ENCODE measurements at places on chromosomes 5 and 9.
A peak's percentile ranks its signal among the peaks of the same experiment; 100 is the strongest.

- no peak for DNase-seq
Observed at GRCh38 chr5:134902071-134902801, 2.7 kb upstream of the PCBD2 start.

- DNase-seq: no peak
Observed at GRCh38 chr5:74499256-74500050, 141.1 kb downstream of the ENC1 start.

GRCh38 chr5:136484808-136485325 lies 119.5 kb upstream of the TRPC7 start:
- no peak for DNase-seq

GRCh38 chr5:134092875-134093274 lies 21.6 kb upstream of the TCF7 start:
- no peak for DNase-seq

DNA sequence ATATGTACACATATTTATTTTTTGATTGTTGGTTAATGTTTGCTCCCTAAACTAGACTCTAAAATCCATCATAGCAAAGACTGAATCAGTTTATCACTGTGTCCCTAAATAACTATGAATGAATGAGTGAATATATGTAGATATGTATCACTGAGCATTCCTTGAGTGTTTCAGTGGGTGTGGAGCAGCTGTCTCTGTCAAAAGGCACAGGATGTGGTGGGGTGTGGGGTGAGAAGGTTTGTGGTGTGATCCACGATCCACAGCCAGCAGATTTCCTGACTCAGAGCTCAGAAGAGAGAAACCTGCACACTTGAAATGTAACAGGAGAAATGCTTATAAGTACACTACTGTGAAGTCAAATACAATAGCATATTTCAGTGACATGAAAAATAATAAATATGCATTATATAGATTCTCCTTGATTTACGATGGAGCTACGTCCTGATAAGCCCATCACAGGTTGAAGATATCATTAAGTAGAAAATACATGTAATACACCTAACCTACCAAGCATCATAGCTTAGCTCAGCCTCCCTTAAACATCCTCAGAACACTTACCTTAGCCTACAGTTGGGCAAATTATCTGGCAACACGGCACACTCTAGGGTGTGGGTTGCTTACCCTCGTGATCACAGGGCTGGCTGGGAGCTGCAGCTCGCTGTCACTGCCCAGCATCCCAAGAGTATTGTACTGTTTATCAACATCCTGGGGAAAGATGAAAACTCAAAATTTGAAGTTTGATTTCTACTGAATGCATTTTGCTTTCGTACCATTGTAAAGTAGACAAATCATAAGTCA lies 287.0 kb downstream of the GAS1 start:
- DNase-seq: no peak

DNA sequence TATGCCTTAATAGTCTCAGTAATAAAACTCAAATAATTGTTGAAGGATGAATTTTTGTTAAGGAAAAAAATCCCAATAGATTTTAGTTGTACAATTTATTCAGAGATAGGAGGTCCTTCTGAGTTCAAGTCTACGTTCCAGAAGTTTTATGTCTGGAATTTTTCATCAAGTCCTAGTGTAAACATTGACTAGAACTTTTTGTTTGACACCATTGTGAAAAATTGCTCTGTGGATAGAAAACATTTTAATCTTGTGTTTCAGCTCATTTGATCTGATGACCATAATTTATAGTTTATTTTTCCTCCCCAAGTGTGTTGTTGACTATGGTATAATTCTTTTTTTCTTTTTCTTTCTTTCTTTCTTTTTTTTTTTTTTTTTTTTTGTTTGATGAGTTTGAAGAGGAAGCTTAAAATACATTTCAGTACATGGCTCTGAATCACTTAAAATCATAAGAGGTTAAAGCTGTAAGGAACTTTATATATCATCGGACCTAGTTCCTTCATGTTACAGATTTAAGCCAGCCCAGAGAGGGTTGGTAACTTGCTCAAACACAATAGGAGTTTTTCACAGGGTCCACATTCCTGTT lies 20.7 kb downstream of the ITGA1 start:
- DNase-seq: no peak

DNA sequence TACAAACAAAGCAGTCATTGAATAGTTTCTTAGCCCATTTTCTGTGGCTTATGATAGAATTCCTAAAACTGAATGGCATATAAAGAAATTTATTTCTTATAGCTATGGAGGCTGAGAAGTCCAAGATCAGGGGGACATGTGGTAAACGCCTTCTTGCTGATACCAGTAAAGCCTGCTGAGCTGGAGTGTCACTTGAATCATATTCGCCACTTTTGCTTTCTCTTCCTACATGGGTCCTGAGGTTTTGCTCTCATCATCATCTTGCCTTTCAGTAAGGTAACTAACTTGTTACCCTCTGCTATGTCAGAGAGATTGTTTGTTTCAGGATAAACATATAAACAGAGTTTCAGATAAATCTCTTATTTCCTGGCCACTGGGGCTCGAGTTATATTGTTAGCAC lies 203.3 kb upstream of the DMRT1 start:
- no peak for DNase-seq

GRCh38 chr5:16666883-16667398 lies 50.1 kb upstream of the RETREG1 start:
- DNase-seq: no peak

- DNase-seq: no peak
Observed at GRCh38 chr5:157475432-157475831, 15.4 kb downstream of the NIPAL4 start.

DNA sequence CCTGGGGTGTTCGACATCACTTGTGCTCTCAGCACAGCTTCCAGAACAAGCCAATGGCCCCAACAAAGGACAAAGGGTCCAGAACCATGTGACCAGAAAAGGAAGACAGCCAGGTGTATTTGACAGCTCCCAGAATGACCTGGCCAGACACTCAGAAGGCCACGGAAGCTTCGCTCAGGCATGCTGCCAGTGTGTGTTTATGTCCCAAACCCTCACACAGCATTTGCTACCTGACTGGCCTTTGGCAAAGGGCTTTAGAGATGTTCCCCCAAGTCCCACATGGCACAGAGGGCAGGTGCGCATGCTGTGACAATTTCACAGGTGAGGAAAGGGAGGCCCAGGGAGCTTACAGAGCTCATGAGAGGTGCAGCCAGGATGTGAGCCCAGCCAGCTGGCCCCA lies 39.5 kb downstream of the MED10 start:
- DNase-seq: no peak

- DNase-seq: no peak
Observed at GRCh38 chr5:134101686-134102439, 12.6 kb upstream of the TCF7 start.

DNA sequence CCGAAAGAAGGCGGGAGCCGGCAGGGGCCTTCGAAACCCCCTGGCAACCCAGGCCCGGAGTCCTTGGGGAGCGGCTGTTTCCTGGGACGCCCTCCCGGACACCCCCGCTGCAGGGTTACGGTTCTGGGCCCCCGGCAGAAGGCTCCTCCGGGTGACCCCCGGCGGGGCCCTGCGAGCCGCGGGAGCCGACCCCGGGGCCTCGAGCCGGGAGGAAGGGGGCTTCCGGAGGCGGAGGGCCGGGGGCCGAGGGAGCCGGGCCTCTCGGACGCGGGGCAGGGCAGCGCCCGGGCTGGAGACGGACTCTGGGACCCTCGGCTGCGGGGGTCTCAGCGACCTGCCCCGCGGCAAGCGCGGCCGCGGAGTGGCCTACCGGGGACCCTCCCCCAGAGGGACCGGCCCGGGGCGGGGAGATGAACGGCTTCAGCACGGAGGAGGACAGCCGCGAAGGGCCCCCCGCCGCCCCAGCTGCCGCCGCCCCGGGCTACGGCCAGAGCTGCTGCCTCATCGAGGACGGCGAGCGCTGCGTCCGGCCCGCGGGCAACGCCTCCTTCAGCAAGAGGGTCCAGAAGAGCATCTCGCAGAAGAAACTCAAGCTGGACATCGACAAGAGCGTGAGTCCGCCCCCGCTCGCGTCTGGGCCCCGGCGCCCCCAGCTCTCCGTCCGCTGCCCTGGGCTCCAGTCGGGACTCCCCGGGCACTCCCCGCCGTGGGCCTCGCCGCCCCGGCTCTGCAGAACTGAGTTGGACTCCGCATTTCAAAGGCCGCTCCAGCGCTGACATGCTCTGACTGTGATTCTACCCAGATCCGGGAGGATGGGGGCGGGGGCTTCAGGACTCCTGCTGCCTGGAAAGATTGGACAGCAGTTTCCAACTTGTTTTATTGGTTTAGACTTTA lies 645 bp downstream of the SAP30L start:
- DNase-seq: no peak

- DNase-seq: no peak
Observed at GRCh38 chr5:74953937-74954720, 87.9 kb upstream of the FAM169A start.

- DNase-seq: no peak
Observed at GRCh38 chr9:83382421-83382820, 155.8 kb downstream of the FRMD3 start.

GRCh38 chr9:129059796-129060785 lies 20.8 kb upstream of the DOLPP1 start:
- DNase-seq: no peak

GRCh38 chr9:7333719-7334118 lies 465.9 kb downstream of the DMAC1 start:
- DNase-seq: no peak

DNA sequence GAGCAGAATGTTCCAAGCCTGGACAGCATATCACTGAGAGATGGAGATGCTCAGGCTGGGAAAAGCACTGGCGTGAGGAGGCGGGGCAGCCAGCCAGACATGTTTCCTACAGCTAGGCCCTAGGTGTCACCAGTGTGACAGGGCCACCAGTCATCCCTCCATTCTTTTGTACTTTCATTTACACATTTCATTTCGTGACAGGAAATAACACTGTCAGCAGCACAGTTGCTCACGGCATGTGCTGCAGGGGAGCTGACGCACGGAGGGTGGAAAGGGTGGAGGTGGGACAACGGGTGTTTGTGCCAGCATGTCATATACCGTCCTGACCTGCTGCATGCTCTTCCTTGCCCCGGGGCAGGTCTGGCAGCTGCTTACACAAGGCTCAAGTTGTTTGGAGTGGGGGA lies 14.8 kb upstream of the CEMIP2 start:
- DNase-seq: peak; percentile 63

GRCh38 chr9:95507464-95508241 lies 9.1 kb downstream of the PTCH1 start:
- no peak for DNase-seq

DNA sequence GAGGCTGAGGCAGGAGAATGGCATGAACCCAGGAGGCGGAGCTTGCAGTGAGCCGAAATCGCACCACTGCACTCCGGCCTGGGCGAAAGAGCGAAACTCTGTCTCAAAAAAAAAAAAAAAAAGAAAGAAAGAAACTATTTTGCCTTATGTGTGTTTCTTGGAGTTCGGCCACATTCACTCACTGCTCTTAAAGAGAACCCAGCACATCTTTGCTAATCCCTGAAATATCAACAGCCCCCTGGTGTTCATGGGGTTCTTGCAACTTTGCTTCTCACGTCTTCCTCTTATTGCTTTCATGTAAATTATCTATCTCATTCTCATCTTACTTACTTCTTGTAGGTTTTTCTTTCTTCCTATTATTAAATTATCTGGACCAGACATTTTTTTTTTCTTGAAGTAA lies 126.3 kb upstream of the ASTN2 start:
- no peak for DNase-seq

- DNase-seq: no peak
Observed at GRCh38 chr9:112751056-112751795, 666 bp downstream of the SNX30 start.

DNA sequence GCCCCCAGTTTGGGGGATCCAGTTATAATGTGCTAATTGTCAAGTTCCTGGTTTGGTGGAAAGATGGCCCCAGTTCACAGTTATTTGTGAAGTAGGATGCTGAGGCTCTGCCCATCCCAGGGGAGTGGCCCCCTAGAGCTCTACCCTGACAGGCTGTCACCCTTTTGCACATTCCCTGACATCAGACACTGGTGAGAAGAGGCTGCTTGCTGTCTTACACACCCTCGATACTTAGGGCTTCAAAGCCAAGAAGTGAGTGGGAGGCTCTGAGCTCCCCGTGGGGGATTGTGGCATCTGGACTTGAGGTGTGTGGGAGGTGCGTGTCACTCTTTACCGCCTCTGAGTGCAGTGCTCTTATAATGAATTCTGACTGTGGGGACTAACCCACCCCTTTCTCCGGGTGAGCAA lies 168.5 kb downstream of the DOCK2 start:
- DNase-seq: peak; percentile 9

GRCh38 chr5:128559300-128560297 lies 21.6 kb upstream of the FBN2 start:
- no peak for DNase-seq

- no peak for DNase-seq
Observed at GRCh38 chr5:111930905-111931461, 174.0 kb upstream of the NREP start.

GRCh38 chr9:89659891-89660685 lies 55.3 kb downstream of the GADD45G start:
- no peak for DNase-seq

GRCh38 chr5:23703940-23704855 lies 196.8 kb downstream of the PRDM9 start:
- DNase-seq: no peak

DNA sequence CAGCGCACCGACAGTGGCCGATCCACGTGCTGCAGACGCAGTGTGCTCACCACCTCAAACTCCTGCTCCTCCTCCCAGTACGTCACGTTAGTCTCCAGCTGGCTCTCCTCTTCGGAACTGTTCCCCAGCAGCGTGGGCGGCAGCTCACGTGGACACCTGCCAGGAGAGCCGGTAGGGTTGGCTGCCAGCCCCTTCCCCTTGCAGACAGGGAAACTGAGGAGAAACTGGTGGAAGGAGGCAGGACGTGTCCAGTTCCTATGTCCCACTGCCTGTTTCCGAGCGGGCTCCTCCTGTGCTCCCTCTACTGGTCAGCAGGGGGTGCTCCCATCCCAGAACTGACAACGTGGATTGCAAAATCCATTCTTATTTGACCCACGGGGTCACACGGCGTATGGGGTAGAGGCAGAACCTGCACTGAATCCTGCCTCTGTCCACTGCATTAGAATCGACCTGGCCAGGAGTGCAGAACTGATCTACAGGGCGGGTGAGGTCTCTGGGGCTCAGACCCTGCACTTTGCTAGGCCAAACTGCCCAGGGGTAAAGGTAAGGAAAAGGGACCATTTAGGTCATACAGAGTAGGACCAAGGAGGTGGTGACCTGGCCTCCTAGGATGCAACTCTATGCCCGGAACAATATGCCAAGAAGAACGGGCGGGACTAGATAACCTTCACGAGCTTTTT lies 25.7 kb downstream of the PDGFRB start:
- peak; percentile 6 for DNase-seq

DNA sequence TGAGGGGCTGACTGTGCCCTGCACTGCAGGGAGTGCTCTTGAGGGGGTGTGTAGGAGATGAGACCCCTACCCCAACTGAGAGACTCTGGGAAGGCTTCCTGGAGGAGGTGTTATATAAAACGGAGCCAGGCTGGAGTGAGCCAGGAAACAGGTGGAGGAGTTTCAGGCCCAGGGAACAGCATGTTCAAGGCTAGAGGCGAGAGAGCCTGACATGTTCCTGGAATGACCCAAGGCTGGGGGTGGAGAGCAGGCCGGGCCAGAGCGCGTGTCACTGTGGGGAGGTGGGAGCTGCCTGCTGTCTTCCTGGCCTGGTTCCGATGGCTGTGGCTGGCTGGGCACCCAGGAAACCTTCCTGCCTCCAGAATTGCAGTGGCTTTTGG lies 48.7 kb downstream of the RXRA start:
- no peak for DNase-seq
